Stimulated activated CD4-positive, alpha-beta T cell treated with anti-CD3 and anti-CD28 coated beads, Interleukin-1b, Interleukin-23, amount 100 ng/mL, for 24 hours (primary cell): ENCODE measurements at places on chromosomes 5 and 9.

- DNase-seq = no peak
Observed at GRCh38 chr9:78934880-78935279, 636.9 kb upstream of the TLE4 start.

- DNase-seq = no peak
Observed at GRCh38 chr9:114889802-114890224, 40.6 kb downstream of the TNFSF8 start.

DNA sequence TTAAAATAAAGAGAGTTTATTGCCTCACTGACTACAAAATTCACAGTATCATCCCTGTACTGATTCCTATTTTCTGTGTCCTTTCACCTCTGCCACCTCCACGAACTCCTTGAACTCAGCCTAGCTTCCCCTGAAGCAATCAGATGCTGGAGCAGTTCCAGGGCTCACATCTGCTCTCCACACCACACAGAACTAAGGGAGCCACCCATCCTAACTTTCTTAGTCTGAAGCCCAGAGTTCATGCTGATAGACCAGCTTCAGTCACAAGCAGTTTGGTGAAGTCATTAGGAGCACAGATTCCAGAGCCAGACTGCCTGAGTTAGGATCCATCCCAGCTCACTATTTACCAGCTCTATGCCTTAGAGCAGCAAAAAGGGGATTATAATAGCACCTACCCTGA lies 15.6 kb upstream of the EPB41L4A start:
- no peak for DNase-seq

DNA sequence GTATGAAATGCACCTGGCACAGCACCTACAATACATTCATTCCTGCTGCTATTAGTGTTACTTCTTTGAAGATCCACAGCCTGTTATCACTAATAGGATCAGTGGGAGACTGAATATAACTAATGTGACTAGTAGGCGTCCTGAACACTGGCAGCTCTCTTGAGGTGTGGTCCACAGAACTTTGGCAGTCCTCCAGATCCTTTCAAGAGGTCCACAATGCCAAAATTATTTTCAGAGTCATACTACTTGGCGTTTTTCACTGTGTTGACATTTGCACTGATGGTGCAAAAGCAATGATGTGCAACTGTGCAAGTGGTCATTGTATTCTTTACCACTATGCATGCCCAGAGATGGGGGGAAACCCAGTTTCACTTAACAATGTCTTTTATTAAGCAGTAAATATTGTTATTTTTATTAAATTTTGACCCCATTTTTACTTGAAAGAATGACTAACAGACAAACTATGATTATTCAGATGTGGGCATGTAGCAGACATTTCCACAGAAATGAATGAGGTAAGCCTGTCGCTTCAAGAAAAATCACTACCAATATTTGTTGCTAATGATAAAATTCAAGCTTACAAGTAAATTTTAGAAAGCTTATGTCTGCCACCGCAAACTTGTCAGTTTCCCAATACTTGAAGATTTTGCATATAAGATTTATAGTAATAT lies 48.9 kb downstream of the ADRB2 start:
- no peak for DNase-seq

- no peak for DNase-seq
Observed at GRCh38 chr9:32672469-32672868, 37.0 kb upstream of the TAF1L start.

GRCh38 chr9:18723366-18723765 lies 249.4 kb downstream of the ADAMTSL1 start:
- no peak for DNase-seq

DNA sequence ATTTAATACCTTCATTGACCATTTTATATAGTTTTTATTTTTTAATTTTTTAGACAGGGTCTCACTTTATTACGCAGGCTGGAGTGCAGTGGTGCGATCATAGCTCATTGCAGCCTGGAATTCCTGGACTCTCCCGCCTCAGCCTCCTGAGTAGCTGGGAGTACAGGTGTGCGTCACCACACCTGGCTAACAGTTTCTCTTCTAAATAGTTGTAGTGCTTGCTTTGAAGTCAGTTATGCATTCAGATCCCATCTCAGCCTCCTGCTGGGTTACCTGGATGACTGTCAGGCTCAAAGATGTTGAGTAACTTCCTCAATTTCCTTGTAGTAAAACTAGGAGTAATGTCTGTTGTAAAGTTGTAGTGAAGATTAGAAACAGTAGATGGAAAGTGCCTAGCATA lies 21.4 kb downstream of the SNX18 start:
- DNase-seq = no peak

GRCh38 chr5:65014769-65015168 lies 246.0 kb downstream of the CWC27 start:
- no peak for DNase-seq

DNA sequence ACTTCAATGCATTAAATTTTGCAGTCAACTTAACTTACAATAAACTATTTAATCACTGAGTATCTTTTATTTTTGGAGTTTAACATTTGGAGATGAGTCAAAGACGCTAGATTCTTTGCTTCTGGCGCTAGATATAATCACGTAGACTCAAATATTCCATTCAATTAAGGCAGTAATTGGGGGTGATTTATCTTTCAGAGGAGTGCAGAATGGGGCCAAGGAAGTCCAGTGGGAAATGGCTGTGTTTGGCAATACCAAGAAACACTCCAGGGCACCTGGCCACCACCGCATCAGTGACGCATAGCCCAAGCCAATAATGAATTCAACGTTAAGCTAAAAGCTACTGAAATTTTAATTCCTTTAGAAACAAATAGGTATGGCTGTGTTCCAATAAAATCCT lies 81.2 kb downstream of the PHAX start:
- no peak for DNase-seq
